ENCODE measurements at places on chromosomes 5 and 9.

DNA sequence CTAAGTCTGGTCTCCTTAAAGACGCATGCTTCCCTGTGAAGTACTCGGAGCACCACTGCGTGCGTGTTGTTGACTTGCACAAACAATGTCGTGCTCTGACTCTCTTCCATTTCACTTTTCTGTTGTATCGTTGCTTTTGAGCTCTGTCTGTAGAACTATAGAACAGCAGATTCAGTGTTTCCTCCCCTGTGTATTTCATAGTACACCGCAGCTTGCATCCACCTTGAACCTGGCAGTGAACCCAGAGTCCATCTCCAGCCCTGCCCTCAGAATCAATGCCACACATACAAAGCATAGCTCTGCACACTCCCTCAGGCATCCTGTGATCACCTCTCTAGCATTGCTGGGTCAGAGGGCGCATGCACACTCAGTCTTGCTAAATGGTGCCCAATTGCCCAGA, 37.2 kb upstream of the ADAMTS2 start:
- DNase-seq: no peak

DNA sequence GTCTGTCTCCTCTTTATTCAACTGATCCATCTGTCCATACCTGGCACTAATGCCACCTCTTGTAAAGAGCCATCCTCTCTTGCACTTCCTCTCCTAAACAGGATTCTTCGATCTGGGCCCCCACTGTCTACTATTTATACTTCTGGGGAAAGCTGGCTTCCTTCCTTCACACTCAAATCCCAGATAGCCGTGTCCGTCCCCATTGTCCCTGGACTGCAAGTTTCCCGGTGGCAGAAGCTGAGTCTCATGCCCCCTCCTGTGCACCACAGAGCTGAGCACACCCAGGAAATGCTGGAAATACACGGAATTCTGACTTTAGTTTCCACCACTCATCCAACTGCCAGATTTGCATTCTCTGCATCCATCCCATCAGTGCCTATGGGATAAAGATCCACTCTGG, 84.0 kb downstream of the MARCHF11 start:
- DNase-seq: no peak

DNA sequence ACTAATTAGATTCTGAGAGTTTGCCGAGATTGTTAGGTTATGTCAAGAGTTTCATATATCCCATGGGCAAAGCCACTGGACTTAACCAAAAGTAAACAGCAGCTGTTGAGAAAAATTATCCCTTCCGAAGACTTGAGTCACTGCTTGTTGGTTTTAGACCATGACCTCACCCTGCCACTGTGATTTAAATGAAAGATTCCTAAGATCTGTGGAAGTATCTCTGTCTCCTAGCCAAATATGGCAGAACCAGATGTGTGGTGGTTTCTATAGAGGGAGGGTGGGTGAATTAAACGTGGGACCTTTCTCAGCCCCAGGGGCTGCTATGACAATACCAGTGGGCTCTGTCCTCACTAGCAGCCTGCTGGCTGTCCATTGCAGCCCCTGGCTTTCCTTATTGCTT, 19.3 kb downstream of the DMRT3 start:
- no peak for DNase-seq

- no peak for DNase-seq
These were observed 5.7 kb upstream of the NOTCH1 start for GRCh38 chr9:136551401-136552116.

DNA sequence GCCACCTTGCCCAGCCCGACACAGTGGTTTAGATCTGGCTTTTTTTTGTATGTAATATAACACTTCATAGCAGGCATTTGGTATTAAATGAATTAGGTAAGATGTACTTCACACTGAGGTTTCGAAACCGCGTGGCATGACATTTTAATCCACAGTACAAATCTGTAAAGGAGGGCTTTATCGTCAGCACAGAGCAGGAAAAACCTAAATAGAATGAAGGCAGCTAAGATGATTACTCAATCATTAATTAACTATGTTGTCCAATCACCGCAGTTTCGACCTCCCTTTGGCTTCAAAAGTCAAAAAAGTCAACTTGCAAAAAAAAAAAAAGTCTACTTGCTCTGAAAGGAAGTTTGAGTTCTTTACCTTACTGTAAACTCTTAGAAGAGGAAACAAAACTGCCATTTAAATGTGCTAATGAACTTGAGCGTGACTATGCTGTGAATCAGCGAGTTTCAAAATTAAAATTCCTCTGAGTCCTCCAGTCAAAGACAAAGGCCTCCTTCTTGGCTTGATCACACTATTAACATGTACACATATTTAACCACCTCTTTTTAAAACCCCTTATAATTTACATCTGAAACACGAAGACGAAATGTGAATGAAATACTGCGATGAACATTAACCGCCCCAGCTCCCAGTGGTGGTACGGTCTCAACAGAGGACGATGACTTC, 698 bp upstream of the SEC24A start:
- no peak for DNase-seq

- no peak for DNase-seq
These were observed 2.0 kb downstream of the OR2V2 start for GRCh38 chr5:181149355-181149754.

DNA sequence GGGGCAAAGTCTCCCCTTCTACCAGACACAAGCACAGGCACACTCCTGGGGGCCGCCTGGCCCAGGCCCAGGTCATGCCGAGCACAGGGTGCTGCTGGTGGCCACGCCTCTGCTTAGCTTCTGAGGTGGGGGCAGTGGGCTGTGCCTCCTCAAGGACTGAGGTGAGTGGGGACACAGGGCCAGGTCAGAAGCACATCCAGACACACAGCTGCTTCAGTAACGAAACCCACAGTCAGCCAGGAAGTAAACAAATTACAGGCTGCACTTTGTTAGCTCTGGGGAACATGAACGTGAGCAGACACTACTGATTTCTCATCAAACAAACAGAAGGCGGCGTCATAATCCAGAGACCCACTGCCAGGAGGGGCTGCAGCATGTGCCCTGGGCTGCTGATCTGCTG, 192.4 kb downstream of the HSPA4 start:
- no peak for DNase-seq

- no peak for DNase-seq
These were observed 511.3 kb upstream of the PAPPA start for GRCh38 chr9:115642285-115642684.

DNA sequence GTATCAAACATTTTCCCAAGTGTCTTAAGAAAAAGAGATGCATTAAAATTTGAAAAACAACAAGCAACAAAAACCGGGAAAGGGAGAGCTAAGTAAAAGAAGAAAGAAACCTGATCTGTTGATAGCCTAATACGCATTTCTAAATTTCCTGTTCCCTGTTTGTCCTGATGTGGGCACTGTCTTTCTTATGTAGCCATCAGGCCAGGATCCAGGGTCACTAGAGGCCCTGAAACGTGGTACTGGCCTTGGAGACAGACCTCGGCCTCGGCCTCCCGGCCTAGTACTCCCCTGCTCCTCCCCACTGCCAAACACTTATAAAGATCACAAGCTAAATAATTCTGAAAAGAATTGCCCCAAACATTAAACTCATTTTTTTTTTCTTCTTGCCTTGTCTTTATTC, 547.2 kb downstream of the IRX1 start:
- no peak for DNase-seq

DNA sequence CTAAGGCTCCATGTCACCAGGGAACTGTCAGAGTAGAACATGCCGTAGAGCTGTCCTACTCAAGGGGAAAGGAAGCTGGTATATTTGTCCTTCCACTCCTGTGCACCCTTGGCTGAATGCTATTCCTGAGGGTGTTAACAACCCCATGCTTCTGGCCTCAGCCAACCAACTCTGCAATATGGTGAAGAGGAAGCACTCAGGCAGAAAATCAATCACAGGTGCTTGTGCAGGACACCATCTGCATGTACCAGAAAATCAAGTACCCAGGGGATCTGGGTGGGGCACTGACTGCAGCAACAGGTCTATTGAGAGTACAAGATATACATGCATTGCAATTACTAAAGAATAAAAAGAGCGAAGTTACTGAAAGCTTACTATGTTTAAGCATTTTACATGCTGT, 51.4 kb upstream of the NEK6 start:
- no peak for DNase-seq

DNA sequence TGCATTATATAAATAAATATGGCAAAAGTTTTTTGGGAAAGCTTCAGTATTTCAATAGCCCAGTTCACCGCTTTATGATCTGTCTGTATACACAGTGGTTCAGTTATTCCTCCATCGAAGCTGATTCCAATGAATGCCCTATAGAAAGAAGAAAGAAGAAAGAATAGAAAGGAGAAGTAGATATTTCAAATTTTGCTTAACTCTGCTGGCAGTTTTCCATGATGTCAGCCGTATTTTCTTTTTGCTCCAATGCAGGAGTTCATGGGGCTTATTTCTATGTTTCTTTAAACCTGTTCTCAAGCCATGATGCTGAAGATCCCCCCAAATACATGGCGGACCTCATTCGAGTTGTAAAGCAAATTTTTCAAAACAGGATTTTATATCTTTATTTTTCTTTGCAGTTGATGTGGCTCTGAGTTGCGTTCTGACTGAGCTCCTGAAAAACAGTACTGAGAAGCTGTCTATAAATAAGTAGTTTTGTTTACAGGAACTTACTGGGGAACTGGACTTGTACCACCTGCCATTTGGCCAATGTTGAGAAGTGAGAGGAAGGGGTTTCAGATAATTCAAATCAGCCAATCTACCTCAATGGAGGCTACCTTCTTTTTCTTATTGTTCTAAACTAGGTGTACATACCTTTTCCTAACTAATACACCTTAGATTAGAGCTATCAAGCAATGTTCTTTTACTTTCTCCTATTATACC, 418.5 kb upstream of the MEF2C start:
- DNase-seq: no peak

- DNase-seq: no peak
These were observed 264.2 kb downstream of the ZSWIM6 start for GRCh38 chr5:61596265-61596664.

DNA sequence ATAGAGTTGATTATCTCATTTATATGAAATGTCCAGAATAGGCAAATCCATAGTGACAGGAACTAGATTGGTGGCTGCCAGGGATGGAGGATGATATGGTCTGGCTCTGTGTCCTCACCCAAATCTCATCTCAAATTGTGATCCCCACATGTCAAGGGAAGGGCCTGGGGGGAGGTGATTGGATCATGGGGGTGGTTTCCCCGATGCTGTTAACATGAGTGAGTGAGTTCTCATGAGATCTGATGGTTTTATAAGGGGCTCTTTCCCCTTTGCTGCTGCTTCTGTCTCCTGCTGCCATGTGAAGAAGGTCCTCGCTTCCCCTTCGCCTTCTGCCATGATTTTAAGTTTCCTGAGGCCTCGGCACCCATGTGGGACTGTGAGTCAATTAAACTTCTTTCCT, 21.4 kb downstream of the EEIG1 start:
- no peak for DNase-seq

- no peak for DNase-seq
These were observed 816 bp downstream of the RBM18 start for GRCh38 chr9:122263699-122264349.

- no peak for DNase-seq
These were observed 54.9 kb upstream of the SAP30L start for GRCh38 chr5:154390746-154391359.

- no peak for DNase-seq
These were observed 1.5 kb upstream of the RFX3 start for GRCh38 chr9:3526997-3527940.

DNA sequence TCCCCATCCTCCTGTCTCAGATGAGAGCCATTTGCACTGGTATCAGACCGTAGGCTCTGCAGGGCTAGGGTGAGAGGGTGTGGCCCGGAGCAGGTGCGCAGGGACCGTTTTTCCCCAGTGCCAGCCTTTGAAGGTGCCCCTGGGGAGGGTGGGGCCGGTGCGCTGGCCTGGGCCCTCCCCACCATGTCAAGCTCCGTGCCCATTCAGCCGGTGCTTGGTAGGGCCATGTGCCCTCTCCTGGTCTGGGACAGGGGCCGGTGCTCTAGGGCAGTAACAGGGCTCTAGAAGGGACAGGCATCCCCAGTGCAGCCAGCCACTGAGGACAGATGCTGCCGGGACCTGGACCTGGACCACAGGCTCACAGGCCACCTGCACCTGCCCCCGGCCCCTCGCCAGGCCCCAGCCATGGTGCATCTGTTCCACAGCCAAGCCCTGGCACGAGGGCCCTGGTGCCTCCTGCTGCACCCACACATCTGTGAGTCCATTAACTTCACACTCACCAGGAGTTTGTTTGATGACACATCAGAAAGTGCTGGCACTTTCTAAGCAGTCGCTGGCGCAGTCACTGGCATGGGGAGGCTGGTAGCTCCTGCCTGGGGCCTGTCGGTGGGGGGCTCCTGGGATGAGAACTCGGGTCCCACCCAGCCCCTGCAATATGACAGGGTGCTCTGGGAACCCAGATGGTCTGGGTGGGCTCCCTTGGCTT, 5.0 kb upstream of the QRFP start:
- no peak for DNase-seq

- DNase-seq: no peak
These were observed 332.0 kb downstream of the SPATA31D1 start for GRCh38 chr9:82320566-82320965.

GRCh38 chr9:110808599-110808980, 140.0 kb downstream of the MUSK start:
- no peak for DNase-seq

GRCh38 chr5:120958877-120959485, 494.9 kb downstream of the PRR16 start:
- DNase-seq: no peak

GRCh38 chr5:133075572-133076536, 24.0 kb downstream of the HSPA4 start:
- DNase-seq: no peak

DNA sequence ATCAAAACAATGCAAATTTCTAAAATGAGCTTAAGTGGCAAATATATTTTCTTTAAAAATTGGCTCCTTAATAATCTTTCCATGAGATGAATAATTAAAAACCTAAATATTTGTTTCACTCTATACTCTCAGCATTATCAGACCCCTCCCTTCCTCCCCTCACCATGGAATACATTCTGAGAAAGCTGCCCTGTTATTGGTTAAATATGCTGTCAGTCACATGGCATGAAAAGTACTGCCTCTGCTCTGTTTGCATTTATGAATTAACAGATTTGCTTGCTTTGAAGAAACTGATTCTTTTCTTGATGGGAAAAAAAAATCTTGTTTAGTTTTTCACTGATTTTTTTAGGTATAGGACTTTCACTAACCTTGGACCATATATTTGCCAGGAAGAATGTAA, 17.0 kb upstream of the RPS23 start:
- no peak for DNase-seq
